Lung microvascular endothelial cell (primary cell): ENCODE measurements at places on chromosomes 5 and 9.
A peak's percentile ranks its signal among the peaks of the same experiment; 100 is the strongest.

- DNase-seq = no peak
Observed at GRCh38 chr5:59547731-59548130, 345.8 kb downstream of the PDE4D start.

- DNase-seq = peak; percentile 80
Observed at GRCh38 chr9:34992376-34992951, 2.9 kb downstream of the DNAJB5 start.

DNA sequence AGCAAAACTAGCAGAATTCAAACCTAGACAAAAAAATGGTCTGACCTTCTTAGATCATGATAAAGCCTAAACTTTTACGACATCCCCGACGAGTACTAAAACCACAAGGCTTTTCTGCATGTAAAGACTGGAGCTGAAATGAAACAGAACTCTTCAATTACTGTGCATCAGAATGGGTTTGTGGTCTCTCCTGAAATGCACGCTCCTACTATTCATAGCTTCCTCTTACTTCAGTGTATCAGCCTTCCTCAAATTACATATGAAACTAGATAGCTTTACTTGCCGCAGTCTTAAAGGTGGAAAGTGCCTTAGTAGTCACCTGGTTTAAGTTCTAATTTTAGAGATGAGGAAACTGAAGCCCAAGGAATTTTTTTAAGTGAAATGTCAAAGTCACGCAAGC, 24.6 kb upstream of the MED10 start:
- DNase-seq = no peak

DNA sequence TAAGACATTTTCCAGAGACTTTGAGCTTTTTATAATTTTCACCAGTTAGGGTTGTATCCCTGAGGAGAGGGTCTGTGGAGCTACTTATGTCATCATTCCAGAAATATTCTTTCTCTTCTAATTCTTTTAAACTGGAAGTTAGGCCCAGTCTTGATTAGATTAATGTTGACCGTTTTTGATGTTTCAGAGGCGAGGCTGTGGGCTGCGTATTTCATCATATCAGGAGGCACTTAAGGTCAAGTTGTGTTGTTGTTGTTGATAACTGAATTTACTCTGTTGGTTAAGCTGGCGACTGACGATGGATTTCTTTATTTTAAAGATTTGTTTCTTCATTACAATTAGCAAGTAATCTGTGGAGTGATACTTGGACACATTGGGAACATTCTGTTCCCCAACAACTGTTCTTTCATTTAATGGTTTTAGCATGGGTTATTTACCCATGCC, 20.1 kb downstream of the IPO11 start:
- DNase-seq = no peak

DNA sequence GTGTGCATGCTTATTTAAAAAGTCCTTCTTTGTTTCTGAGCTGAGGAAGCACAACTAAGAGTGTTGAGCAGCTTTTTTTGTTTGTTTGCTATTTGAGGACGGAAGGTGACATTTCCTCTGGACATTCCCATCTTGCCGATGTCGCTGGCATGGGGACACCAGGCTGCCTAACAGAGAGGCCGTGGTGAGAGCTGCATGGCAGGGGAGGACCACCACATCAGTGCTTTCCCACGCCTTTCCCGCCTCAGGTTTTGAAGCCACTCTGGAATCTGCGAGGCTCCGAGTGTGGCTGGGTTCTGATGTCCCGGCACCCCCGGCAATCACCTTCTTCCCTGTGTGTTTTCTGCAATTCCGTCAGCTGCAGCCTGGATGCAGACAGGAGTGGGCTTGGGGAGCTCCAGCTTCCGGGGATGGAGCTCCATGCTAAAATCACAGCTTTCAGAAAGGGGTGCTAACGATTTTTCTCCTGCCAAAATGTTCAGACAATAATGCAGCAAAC, 259.8 kb upstream of the IRX4 start:
- DNase-seq = no peak
